Karpas-422 (cell line): ENCODE measurements at places on chromosomes 5 and 9. TPM values are rescaled to one million over a fixed set of nuclear protein-coding genes. Genes with fewer than 3 reads are reported as not detected.

Gene SAXO1
- not detected in 2 replicates for total RNA-seq

Gene MSMP
- 1.1 and 4.2 TPM in 2 replicates for total RNA-seq

Gene CCL19
- total RNA-seq, result not detected in 2 replicates

Gene FANCC
- total RNA-seq, result 3.1 and 14.0 TPM in 2 replicates

Gene TMEM215
- total RNA-seq, result not detected in 2 replicates

Gene TLX3
- total RNA-seq, result not detected in 2 replicates

Gene GCNT1
- total RNA-seq, result 10.8 and 13.1 TPM in 2 replicates

Gene FBP1
- total RNA-seq, result not detected in 2 replicates

- H3K4me3 ChIP-seq, result no peak overlapping the region
- H3K36me3 ChIP-seq, result no peaks in the 10 kb centered on the region
- H3K27me3 ChIP-seq, result no peaks in the 10 kb centered on the region
Observed at GRCh38 chr5:27325513-27325912, 287.1 kb upstream of the CDH9 start.

GRCh38 chr5:158819840-158820620 is 279.7 kb downstream of the EBF1 start:
- peak; percentile 70 for DNase-seq
- H3K4me3 ChIP-seq, result peak overlapping the region; percentile 45
- peak overlapping the region; percentile 86 for H3K27ac ChIP-seq
- H3K27me3 ChIP-seq, result no peaks in the 10 kb centered on the region
- peaks cover 100% of the 10 kb centered on the region for H3K4me1 ChIP-seq

GRCh38 chr5:56106837-56107236 is 112.1 kb upstream of the IL6ST start:
- no peak overlapping the region for H3K27ac ChIP-seq
- DNase-seq, result no peak
- no peaks in the 10 kb centered on the region for H3K27me3 ChIP-seq
- no peaks in the 10 kb centered on the region for H3K4me1 ChIP-seq

DNA sequence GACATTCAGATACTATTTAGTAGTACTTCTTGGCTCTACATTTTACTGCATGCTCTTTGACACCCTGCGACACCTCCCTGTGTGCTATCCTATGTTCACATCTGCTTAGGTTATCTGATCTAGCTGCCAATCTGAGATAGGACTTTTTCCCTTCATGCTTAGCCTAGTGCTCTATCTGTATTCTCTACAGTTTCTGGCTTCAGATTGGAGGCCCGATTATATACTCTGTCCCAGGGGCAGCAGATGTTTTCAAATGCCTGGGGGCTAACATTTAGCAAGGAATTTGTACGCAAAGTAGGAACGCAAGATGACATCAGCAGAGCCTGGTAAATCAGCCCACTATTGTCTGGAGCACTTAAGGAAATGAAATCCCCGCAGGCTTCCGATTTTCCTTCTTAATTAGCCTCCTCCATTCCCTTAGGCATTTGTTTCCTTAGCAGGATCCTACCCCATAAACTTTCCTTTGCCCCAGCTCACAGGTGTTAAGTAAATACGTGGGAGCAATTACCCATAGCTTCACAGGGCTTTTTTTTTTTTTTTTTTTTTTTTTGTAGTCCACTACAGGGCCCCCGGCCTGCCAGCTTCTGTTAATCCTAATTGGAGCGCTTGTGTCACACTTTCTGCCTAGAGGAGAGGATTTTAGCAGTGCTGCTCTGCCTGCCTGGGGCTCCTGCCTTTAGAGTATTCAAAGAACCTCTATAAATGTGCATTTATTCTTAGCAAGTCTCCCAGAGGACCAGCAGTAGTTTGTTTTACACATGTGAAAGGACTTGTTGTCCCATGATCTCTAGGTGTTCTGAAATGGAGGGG is 61.1 kb upstream of the LPAR1 start:
- H3K27me3 ChIP-seq, result no peaks in the 10 kb centered on the region
- no peaks in the 10 kb centered on the region for H3K4me1 ChIP-seq
- no peak for DNase-seq
- no peaks in the 10 kb centered on the region for H3K36me3 ChIP-seq

- no peak overlapping the region for H3K27ac ChIP-seq
- H3K4me3 ChIP-seq, result no peak overlapping the region
- H3K4me1 ChIP-seq, result no peaks in the 10 kb centered on the region
- H3K36me3 ChIP-seq, result no peaks in the 10 kb centered on the region
Observed at GRCh38 chr5:59873113-59873512, 20.4 kb downstream of the PDE4D start.

GRCh38 chr5:55864606-55865541 is 13.7 kb downstream of the IL31RA start:
- no peaks in the 10 kb centered on the region for H3K27me3 ChIP-seq
- no peaks in the 10 kb centered on the region for H3K36me3 ChIP-seq
- no peak for DNase-seq
- H3K4me3 ChIP-seq, result no peak overlapping the region
- no peaks in the 10 kb centered on the region for H3K4me1 ChIP-seq

DNA sequence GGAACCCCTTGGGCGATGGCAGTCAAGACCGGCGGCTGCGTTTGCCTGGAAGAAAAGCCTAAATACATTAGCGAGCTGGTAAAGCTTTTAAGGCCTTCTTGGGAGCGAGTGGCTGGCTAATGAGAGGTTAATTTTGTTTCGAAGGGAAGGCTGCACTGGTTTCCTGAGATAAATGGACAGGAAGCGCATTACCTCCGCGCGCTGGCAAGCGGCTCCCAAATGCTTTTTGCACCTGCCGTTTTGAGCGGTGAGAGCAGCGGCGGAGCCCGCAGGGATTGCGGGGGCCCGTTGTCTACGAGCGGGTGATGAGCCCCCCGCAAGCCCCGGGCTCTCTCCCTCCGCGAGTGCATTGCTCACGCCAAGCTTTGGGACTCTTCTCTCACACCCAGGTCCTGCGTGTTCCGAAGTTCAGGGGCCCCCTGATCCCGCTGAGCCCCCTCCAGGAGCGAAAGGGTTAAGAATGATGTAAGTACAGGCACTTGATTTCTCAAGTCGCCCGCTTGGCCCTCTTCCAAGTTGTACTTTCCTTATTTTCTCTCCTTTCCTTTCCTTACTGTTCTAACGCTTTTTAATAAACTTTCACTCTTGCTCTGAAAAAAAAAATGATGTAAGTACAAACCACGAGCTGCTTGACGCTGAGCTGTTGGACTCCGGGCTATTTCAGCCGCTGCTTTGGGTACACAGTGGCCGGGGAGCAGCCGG is 3.1 kb upstream of the RGMB start:
- no peak for DNase-seq
- no peak overlapping the region for H3K27ac ChIP-seq
- H3K4me3 ChIP-seq, result peak overlapping the region; percentile 8; the same call in 1 of the 2 replicates
- H3K4me1 ChIP-seq, result peaks cover 27% of the 10 kb centered on the region
- H3K27me3 ChIP-seq, result no peaks in the 10 kb centered on the region

DNA sequence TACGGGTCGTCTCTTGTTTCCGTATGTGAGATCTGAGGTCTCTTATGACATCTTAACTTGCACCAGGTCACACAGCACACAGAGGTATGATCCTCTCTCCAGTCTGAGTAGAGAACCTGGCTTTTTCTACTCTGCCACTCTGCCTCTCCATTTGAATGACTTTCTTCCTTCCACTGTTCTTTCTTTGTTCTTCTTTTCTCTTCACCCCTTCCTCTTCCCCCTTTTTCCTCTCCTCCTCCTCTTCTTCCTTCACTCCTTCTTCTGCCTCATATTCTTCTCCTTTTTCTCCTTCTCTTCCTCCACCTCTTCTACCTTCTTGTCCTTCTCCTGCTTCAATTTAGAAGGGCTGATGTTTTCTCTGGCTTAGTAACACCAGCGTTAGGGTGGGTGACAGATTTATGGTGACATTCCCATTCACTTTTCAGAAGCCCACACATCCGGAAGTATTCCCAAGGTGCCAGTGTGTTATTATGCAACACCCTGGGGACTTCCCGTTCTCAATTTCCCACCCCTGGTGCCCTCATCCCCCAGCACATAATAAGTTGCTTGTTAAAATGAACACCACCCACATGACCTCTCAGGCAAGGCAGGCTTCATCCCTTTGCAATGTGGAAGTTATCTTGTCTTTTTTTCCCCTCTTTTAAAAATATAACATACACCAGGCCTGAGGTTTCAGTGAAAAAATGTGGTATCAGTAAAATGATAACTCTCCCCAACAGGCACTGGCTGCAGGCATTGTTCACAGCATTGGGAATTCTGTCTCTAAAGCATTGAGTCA is 122.0 kb downstream of the PAPPA start:
- H3K27ac ChIP-seq, result no peak overlapping the region
- H3K4me1 ChIP-seq, result no peaks in the 10 kb centered on the region; the same call in 1 of the 2 replicates
- DNase-seq, result no peak
- H3K4me3 ChIP-seq, result no peak overlapping the region
- no peaks in the 10 kb centered on the region for H3K36me3 ChIP-seq

GRCh38 chr5:82499725-82500244 is 221.6 kb upstream of the RPS23 start:
- H3K36me3 ChIP-seq, result no peaks in the 10 kb centered on the region
- no peak for DNase-seq
- no peaks in the 10 kb centered on the region for H3K27me3 ChIP-seq
- no peak overlapping the region for H3K27ac ChIP-seq
- H3K4me1 ChIP-seq, result no peaks in the 10 kb centered on the region

GRCh38 chr5:64347309-64347708 is 158.5 kb upstream of the RGS7BP start:
- no peak overlapping the region for H3K4me3 ChIP-seq
- no peaks in the 10 kb centered on the region for H3K27me3 ChIP-seq
- no peak overlapping the region for H3K27ac ChIP-seq
- DNase-seq, result no peak

DNA sequence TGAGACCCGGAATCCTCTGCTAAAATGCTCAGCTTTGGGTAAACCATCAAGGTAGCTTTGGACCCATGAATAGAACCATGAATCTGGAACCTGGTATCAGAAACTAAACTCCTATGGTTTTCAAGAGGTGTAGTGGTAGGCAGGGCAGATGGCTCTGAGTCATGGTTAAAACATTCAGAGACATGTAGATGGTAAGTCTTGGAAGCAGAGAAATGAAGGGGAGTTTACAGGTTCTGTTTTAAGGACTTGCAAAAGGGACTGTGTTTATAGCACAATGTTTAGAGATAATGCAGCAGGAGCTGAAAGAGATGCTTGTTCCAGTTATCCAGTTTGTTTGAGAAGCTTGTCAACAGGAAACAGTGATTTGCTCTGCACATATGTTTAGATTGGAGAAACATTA is 36.0 kb upstream of the FBN2 start:
- DNase-seq, result no peak
- no peaks in the 10 kb centered on the region for H3K27me3 ChIP-seq
- H3K36me3 ChIP-seq, result no peaks in the 10 kb centered on the region
- H3K27ac ChIP-seq, result no peak overlapping the region

DNA sequence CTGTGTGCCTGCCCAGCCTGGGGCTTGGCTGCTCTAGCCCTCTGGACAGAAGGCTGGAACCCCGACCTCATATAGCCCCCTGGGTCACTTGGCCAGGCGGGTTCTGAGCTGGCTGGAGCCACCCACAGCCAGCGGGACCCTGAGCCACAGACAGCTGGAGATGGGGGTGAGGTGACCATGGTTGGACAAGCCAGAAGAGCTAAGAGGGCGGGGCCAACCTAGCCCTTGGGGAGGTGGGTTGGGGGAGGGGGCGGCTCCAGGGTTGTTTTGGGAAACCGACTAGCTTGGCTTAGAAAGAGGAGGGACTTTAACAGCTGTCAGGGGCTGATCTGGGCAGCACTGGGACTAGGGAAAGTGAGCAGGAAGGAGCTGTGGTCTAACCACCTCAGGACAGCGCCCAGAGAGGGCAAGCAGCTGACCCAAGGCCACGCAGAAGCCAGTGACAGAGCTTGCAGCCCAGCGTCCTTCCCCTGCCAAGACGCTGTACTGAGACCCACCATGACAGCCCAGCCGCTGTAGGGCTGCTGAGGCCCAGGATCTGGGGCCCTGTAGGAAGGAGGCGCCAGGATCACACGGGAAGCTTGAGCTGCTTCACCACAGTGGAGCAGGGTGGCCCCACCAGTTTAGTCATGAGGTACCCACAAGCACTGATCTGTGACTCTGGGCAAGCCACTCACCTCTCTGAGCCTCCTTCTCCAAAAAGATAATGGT is 2.2 kb downstream of the AIF1L start:
- H3K27ac ChIP-seq, result no peak overlapping the region
- no peak overlapping the region for H3K4me3 ChIP-seq
- no peak for DNase-seq
- H3K4me1 ChIP-seq, result no peaks in the 10 kb centered on the region

GRCh38 chr5:139901986-139902385 is 106.4 kb downstream of the PSD2 start:
- DNase-seq, result no peak
- no peaks in the 10 kb centered on the region for H3K4me1 ChIP-seq
- H3K4me3 ChIP-seq, result no peak overlapping the region
- no peaks in the 10 kb centered on the region for H3K27me3 ChIP-seq
- H3K27ac ChIP-seq, result no peak overlapping the region
- H3K36me3 ChIP-seq, result no peaks in the 10 kb centered on the region

- H3K27ac ChIP-seq, result no peak overlapping the region
- H3K36me3 ChIP-seq, result peaks cover 16% of the 10 kb centered on the region; the same call in 1 of the 2 replicates
- H3K27me3 ChIP-seq, result no peaks in the 10 kb centered on the region
Observed at GRCh38 chr5:1479581-1480188, 34.4 kb upstream of the SLC6A3 start.

GRCh38 chr5:82655078-82655477 is 376.9 kb upstream of the RPS23 start:
- H3K36me3 ChIP-seq, result no peaks in the 10 kb centered on the region
- no peak overlapping the region for H3K4me3 ChIP-seq
- no peak overlapping the region for H3K27ac ChIP-seq
- no peak for DNase-seq
- no peaks in the 10 kb centered on the region for H3K27me3 ChIP-seq

DNA sequence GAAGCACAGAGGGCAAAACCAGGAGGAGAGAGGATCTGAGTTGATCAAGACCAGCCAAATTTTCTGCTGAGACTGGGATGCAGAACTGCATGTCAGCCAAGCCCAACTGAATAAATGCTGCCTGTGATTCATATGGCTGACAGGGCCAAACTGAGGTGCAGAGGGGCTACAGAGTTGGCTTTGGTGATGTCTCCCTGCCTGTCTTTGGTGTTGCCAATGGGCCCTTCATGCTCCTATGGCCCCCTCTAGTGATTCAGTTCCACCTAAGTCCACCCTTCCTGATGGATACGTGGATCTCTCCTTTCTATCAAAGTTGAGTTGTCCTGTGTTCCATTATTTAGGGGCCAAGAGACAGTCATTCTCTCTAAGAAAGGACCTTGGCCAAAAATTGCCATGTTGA is 163.6 kb upstream of the TLE4 start:
- no peak for DNase-seq
- H3K27ac ChIP-seq, result no peak overlapping the region
- 0 out of 2 replicates have a peak, but pooled peaks cover 4% of the 10 kb centered on the region for H3K27me3 ChIP-seq
- no peak overlapping the region for H3K4me3 ChIP-seq

- H3K27ac ChIP-seq, result no peak overlapping the region
- H3K4me3 ChIP-seq, result no peak overlapping the region
- no peaks in the 10 kb centered on the region for H3K27me3 ChIP-seq
- peaks cover 19% of the 10 kb centered on the region; the same call in 1 of the 2 replicates for H3K36me3 ChIP-seq
Observed at GRCh38 chr5:171868236-171868635, 82.6 kb downstream of the SMIM23 start.

DNA sequence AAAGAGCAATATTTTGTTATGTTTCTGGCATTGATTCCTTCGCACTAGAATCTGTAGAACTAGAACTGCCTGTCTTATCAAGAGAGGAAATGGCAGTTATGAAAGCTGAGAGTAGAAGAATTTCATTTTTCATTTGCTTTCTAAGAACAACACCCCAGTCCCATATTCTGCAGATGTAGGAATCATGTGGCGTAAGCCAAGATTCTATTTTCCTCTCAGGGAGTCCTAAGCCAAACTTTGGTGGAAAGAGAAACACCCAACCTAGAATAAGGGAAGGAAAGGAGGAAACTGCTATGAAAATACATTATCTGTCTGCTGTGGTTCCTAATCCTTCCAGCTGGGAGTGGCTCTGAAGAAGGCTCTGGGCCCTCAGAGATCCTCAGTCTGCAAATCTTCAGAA is 1176.9 kb upstream of the C9orf72 start:
- no peak for DNase-seq
- no peaks in the 10 kb centered on the region for H3K4me1 ChIP-seq
- H3K27me3 ChIP-seq, result no peaks in the 10 kb centered on the region
- H3K36me3 ChIP-seq, result no peaks in the 10 kb centered on the region
- no peak overlapping the region for H3K4me3 ChIP-seq
